NCI-H345 (cell line): ENCODE measurements at places on chromosomes 1 and 21.

DNA sequence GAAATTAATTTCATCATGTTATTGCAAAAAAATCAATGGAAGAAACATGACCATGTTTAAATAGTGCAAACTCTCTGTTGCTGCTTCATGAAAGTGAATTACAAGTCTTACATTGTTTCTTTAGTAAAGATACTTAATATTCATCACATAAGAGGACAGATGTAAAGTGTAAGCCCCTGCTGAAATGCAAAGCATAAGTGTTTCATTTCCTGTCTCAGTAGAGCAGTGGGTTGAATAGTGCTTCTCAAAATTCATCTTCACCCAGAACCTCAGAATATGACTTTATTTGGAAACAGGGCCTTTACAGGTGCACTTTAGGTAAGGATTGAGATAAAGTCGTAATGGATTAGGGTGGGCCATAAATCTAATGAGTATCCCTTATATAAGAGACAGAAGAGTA lies 738.4 kb upstream of the RGS18 start:
- no peak for DNase-seq

DNA sequence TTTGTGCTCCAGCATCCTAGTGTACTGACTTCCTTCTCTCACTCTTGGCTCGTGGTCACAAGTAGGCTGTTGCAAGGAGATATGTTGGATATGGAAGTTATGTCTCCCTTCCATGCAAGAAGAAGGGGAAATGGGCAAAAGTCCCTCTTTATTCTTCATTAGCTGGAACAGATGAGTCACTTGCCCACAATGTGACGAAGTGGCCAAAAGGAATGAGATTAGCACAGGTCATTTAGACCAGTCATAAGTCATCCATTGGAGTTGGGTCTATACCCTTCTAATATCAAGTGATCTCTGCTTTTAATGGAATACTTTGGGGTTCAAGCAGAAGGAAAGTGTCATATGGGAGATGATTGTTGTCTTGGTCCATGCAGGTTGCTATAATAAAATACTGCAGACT lies 91.2 kb upstream of the NGF start:
- DNase-seq = no peak

- DNase-seq = no peak
These were observed 6.6 kb downstream of the SKI start for GRCh38 chr1:2234762-2235113.

GRCh38 chr1:198196630-198197029 lies 39.8 kb downstream of the NEK7 start:
- DNase-seq = no peak
